HEK293T (cell line): ENCODE measurements at places on chromosomes 1 and 21.

GRCh38 chr1:170410401-170411166 lies 121.4 kb upstream of the GORAB start:
- DNase-seq = no peak

DNA sequence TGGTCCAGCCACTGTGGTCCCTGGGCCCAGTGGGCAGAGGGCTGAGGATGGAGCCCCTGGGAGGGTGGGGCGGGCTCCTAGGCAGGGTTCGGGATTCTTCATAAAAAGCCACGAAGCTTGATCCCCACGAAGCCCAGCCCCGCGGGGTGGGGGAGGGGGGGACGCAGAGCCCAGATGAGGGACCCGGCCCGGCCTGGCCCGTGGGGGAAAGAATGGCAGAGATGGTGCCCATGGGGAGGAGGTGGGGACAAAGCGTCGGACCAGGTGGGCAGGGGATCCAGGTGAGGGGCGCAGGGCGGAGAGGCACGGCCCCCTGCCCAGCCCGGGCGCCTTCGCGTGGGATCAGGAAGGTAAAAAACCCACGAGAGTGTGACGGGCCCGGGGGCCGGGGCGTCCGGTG lies 6.0 kb upstream of the SMIM12 start:
- no peak for DNase-seq

DNA sequence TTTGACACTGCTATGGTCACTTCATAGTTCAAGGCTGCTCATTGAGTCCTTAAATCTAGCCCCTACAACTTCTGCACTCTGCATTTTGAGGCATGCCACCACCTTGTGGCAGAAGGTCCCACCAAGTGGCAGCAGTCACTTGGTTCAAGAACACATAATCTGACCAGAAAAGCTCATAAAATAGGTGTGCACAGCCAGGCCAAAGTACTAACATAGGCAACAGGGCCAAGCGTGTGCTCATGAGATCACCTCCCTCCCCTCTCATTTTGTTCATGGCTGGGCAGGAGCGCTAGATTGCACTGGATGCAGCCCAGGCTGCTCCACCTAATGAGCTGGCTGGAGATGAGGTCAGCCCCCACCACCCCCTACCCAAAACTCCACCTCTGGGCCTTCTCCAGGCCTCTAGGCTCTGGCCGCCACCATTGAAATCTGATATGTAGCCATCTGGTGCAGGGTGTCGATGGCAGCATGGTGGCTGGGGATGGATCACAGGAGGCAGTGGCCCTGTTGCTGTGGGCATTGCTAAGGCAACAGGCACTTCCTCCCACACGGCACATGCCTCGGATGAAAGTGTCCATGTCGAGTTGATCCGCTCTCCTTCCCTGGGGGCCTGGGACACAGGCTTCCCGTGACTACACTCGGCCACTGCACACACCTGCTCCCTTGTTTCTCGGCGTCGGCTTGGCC lies 193.2 kb downstream of the TRABD2B start:
- no peak for DNase-seq

GRCh38 chr21:41932576-41933312 lies 21.1 kb downstream of the C2CD2 start:
- DNase-seq = no peak

DNA sequence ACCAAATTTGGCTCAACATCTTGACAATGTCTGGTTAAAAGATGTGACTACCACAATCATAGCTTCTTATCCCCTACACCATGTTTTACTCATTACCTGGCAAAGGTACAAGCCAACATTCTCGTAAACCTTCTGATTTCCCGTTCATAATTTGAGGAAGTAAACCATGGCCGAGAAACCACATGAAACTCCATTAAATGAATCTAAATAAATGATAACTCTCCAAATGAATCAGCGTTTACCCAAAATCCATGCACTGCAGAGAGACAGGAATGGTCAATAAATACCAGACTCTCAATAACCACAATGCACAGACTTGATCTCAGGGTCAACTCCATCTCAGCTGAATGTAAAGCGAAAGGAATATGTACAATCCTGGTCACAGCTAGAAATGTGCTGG lies 125.2 kb downstream of the TYW3 start:
- no peak for DNase-seq

DNA sequence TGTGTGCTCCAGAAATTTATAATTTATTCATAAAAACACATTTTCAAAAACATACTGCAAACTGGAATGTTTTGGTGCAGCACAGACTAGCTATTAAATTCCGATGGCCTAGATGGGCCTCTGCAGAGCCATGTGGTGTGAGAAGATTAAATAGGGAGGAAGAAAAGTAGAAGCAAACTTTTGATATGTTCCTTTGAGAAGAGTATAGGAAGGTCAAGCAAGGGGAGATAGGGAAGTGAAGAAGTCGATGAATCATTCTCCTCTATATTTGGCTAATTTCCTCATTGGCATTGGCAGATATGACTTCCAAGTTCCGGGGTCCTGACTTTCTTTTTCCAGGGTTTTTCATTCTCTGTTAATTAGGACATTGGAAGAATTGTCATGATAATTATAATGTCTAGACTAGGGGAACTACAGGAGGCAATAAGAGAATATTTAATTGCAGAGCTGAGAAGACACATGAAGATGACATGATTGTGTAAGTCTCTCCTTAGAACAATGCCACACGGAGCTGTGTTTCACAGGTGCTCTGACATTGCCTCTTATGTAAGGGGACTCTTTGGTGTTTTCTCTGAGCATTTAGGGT lies 19.3 kb upstream of the ZNF326 start:
- DNase-seq = no peak

DNA sequence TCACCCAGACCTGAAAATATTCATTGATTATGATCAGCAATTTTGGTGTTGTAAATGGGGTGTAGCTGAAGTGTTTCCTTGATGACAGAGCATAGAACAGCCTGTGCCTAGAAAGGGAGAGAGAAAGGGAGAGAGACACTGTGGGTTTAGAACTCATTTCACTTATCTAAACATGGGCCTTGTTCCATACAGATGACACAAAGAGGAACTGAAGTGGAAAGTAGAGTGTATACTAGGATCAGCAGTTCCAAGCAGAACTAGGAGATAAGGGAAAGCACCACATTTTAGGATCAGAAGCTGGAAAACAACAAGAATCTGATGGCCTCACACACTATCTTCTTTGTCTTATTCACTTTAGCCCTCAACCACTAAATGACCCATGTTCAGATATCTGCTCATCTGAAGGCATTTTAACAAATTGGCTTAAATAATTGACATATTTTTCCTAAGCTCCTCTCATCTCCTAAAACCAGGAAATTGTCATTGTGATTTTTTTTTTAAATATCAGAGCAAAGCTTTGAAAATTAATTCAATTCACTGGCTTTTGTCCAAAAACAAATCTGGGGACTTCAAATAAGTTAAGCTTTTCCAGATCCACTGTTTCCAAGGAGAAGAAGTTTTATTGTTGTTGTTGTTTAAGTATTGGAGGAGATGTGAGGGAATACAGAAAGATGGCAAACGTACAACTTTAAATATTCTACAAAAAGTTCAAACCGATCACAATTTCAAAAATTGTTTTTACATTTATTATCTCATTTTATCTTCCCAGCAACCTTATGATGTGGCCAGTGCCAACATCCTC lies 103.8 kb downstream of the LYPLAL1 start:
- DNase-seq = no peak

DNA sequence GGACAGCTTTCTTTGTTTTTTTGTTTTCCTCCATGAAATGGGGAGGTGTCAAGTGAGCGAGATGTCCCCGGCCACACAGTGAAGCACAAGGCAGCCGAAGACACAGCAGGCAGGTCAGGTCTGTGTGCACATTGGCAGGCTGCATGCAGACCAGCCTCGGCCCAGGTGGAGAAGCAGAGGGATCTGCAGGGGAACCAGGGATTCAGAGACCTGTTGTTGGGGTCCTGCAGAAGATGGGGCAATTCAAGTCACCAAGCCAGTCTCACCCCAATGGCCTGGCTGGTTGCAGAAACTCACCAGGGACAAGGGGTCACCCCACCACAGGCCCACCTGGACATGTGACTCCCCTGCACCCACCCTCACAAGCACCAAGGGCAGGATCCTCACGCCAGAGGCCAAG lies 4.0 kb upstream of the ABCG1 start:
- no peak for DNase-seq

- DNase-seq = peak; percentile 35
These were observed 4.8 kb downstream of the LMOD1 start for GRCh38 chr1:201941420-201942128.

DNA sequence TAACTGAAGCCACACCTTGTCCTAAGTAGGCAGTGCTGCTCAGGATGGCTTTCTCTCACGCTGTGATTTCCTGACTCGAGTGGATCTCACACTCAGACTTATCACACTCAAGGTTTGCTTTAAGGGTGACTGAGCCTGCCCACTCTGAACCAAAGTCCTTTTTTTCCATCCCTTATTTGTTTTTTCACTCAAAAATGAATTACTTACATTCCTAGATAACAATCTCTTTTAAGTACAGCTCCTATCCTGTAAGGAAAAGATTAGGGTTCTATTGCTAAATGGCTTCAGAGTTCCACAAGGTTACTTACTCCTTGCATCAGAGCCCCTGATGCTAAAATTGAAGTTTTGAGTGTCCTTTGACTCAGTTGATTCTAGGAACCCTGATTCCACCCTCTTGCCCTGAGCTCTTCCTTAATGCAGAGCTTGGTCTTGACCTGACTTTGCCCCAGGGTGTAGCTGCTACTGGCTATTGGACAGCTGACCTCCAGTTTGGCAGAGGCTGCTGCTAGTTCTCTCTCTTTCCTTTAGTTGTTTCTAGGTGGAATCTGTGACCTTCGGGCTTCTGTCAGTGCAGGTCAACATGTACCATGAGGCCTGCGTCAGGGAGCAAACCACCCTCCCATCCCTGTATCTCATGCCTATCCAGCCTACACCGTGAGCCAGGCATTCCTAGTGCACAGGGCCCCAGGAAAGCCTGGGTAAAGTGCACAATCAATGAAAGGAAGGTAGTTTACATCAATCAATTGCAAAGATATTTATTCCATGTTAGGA lies 80.1 kb upstream of the CD55 start:
- DNase-seq = no peak

DNA sequence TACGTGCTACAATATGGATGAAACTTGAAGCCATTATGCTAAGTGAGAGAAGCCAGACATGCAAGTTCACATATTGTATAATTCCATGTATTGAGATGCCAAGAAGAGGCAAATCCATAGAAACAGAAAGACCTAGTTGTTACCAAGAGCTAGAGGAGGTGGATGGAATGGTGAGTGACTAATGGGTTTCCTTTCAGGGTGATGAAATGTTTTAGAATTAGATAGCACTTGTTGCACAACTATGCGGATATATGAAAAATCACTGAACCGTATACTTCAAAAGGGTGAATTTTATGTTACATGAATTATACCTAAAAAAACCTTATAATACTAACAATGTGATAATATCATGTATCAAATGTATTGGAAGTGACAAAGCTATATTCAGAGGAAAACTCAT lies 18.1 kb downstream of the EPHA10 start:
- DNase-seq = no peak
